ENCODE measurements at places on chromosomes 5 and 9.

DNA sequence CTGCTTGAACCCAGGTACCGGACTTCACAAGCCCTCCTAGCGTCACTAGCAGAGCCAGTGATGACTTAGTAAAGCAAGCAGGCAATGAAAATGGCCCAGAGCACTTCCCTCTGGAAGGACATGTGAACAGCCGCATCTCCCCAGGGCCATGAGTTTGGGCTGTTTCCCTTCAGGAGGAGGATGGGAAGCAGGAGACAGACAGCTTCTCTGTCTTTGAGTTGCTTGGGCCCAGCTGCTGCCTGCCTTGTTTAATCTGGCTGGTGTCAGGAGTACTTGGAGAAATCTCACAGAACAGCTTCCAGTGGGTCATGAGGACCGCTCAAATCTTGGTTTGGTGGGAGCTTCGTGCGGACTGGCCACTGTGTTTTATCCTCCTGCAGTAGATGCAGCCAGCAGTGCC lies 25.4 kb upstream of the WWC1 start:
- DNase-seq = no peak

DNA sequence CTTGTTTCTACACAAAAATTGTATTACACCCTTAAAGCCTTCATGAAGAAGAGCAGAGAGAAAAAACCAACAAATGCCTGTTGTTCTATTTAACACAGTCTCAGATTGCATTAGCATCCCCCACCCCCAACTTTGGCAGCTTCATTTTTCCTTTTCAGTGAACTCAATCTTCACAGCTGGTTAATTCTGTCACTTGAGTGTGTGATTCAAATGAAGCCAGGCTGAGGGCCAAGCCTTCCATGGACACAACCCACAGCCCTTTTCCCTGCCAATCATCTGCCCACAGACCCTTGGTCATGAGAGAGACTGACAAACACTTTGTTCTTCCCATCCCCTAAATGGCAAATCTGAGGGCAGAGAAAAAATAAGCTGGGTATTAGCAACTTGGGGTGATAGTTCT lies 217.5 kb upstream of the NMUR2 start:
- no peak for DNase-seq

- DNase-seq = no peak
Measured at GRCh38 chr5:74810915-74811314, 43.9 kb downstream of the NSA2 start.

- no peak for DNase-seq
Measured at GRCh38 chr9:27701016-27701415, 127.7 kb upstream of the C9orf72 start.

GRCh38 chr5:150609843-150610584 lies 30.4 kb upstream of the SYNPO start:
- DNase-seq = no peak

- no peak for DNase-seq
Measured at GRCh38 chr5:139903450-139903794, 107.8 kb downstream of the PSD2 start.

DNA sequence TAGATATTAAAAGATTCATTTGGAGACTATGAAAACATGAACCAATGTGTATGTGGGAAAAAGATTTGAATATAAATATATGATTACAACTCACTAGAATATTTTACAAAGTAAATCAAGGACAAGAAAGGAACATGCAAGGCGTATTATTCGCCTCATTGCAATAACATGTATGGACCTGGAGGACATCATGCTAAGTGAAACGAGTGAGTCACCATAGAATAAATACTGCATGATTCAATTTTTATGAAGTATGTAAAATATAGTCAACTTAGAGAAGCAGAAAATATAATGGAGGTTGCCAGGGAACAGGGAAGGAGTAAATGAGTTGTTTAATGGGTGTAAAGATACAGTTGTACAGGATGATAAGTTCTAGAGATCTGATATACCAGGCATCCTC lies 4.9 kb downstream of the TXNDC8 start:
- DNase-seq = no peak

DNA sequence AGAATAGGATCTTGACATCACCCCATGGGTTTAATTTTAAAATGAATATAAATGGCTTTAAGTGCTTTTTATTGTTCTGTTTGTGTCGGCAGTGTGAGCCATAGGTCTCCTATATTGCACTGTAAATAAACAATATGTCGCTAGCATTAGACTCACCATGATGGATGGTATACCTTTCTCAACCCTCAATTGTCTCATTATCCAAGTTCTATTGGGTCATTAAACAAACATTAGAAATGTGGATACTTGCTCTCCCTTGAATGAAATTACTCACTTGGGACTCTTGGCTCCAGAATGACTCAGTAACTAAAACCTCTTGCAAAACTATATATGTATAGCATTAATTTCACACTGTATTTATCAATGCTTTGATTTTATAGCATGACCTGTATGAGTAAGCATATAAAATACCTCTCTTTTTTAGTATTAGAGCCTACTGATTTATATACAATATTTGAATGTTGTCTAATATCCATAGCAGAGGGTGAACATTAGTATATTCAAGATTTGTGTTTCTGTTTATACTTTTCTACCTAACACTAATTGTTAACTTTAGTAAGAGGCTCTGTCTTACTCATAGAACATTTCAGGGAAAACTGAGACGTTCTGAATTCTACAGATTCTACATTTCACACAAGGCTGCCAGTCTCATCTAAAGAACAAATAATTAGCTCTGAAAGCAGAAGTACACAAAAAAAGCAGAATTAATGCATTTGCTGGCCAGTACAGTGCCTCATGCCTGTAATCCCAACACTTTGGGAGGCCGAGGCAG lies 303.8 kb upstream of the PRR16 start:
- DNase-seq = no peak

GRCh38 chr9:137454597-137455358 lies 4.4 kb downstream of the NSMF start:
- no peak for DNase-seq

DNA sequence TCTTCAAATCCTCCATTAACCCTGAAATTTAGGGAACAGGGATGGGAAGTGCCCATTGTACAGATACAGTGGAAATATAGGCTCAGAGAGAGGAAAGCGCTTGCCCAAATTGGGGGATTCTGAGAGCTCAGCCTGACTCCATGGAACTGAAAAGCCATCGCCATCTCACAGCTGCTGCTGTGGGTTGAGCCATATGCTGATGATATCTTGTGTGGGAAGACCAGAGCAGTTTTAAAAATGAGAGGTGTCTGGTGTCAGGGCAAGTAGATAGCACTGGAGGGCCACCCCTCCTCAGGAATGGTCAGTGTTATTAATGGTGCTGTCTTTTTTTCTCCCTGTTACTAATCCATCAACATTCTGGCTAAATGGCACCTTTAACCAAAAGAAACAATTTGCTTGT lies 50.9 kb upstream of the C5orf58 start:
- no peak for DNase-seq

DNA sequence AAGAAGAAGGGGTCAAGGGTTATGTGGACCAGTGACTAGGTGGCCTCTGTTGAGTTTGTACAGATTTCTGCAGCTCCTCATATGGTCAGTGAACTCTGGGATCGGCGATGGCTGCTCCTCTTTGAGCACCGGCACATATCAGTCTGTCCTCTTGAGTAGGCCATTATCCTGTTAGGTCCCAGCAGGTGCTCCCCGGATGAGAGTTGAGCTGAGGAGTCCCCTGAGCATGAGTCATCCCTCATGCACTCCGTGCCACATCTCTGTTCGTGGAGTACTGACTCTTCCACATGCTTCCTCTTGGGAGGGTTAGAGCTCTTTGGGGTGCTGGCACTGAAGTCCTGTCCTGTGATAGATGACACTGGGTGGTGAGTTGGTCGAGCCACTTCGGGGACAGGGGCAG lies 143.7 kb downstream of the PTTG1 start:
- no peak for DNase-seq

DNA sequence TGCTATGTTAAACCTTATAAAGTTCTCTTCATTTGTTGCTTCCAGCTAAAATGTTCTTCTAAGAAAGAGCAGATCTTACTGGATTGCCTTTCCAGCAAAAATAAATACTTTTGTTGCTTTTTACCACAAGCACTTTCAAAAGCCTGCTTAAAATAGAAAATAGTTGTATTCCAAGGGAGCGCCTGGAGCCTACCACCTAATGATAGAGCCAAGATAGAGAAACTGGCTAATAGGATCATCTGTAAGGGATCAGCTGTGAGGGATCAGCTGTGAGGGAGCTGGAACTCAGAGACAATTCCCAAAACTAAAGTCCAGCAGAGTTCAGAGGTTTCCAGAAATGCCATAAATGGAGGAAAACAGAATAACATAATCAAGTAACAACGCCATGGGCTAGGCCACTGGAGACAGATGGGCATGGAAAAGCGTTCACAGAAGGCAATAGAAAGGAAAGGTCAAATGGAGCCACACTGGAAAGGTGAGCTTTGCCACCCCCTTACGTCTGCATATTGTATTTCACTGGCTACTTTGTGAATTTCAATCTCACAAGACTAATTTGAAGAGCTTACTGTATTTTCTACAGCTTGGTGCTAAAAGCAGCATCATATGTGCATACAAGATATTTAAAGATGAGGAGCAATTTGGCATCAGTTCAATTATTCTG lies 140.6 kb upstream of the TLE4 start:
- DNase-seq = no peak

DNA sequence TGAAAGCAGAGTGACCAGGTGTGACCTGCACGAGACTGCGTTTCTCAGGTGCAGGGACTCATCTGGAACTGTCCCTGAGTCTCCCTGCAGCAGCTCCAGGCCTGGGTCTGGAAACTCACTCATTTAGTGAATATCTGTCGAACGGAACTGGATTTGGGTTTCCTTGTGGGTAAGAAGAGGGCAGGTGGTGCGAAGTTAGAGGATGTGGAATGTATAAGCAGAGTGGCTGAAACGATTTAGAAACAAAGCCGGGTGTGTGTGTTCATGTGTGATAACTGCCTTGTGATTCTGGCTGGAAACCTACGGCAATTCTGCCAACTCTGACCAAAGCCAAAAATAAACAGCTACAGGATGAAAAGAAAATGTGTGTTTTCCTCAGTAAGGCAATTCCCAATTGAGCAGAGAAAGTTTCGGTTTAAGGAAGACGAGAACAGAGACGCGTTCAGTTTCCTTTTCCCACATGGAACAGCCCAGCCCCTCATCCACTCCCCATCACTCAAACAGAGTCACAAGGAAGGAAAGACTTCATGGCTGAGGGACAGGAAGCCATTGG lies 130.3 kb downstream of the NSG2 start:
- DNase-seq = no peak

DNA sequence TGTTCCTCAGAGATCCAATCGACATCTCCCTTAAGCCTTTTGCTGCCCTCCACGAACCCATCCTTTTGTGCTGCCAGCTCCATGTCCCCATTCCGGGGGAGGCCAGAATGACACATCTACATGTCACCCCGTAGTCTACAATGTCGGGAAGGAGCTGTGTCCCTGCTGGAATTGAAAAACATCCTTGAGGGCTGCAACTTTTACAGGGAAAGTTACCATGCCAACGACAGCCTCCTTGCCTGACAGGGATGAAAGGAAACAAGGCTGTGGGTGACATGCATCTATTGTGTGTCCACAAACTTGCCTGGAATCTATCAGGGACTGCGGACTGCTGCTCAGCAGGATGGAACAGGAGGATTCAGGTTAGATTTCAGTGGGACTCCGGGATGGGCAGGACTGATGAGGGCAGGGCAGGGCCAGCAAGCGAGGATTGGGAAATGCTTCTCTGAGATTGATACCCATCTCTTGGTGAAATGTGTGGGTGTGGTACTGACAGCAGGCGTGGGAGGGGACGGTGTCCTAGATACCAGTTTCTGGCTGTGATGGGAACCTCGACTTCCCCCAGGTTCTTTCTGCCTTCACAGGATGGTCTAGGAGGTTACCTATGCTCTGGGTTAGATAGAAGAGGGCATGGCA lies 25.5 kb downstream of the EGR1 start:
- DNase-seq = no peak

- no peak for DNase-seq
Measured at GRCh38 chr9:15606643-15607472, 54.0 kb downstream of the CCDC171 start.

DNA sequence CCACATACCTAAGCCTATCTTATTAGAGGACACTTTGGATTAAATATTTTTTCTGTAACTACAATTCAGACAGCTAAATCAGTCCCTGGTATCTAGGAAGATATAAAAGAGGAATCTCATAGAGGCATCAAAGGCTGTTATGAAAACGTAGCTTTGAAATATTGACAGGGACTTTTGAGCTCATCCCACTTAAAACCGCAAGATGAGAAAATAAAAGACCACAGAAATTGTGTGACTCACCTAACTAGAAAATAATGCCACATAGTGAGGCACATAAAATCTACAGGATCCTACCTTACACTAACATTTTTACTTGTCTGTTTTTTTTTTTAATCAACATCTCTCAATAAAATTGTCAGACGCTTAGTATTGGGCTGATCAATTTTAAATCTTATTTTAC lies 686.5 kb upstream of the COX7C start:
- DNase-seq = no peak

GRCh38 chr9:77960356-77961153 lies 71.1 kb downstream of the GNAQ start:
- no peak for DNase-seq

DNA sequence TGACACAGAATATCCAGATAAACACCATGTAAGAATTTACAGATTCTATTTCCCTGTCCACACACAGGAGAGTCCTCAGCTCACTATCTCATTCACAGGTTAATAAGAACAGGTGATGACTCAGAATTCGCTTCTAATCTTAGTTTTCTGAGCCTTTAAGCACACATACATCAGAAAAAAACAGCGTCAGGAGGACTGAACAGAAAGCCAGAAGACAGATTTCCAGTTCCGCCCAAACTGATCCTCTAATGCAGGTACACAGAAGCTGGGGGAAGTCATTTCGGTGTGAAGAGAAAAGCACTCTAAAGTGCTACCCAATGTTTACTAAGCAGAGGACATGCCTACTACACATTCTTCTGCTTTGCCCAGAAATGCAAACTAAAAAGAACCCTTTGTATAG lies 1.6 kb downstream of the CEMIP2 start:
- no peak for DNase-seq

GRCh38 chr5:15421381-15421780 lies 78.6 kb upstream of the FBXL7 start:
- no peak for DNase-seq

DNA sequence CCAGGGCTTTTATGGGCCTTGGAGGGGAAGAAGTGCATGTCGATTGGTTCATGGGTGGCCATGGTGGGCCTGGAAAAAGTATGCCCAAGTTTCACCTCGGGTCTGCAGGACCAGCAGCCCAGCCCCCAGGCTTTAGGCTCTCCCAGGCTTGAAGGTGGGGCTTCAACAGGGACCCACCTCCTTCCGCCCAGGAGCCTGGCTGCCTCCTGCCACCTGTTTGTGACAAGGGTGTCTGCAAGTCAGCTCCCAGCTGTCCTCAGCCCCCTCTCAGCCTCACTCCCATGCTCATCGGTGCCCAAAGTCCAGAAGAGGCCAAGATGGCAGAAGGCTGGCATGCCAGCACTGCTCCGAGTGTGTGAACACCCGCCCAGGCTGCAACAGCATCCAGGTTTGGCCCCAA lies 1063.2 kb upstream of the ACO1 start:
- peak; percentile 74 for DNase-seq

DNA sequence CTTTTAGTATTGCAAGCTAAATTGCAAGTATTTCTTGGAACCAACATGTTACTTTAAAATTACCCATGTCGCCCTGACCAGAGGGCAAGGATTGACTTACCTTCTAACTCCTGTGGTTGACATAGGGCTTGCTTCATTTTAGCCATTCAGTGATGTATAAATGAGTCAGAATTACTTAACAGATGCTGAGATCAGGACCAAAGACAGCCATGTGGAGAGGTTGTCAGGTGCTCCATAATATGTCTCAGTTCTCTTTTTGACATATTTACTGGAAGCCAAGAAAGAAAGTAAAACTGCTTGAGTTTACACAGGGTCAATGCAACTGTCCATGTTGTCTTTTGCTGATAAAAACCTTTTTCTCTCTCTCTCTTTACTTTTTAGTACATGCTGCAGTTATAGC lies 33.2 kb downstream of the F2RL2 start:
- DNase-seq = no peak

Data from chondrocyte (in vitro differentiated cells).